ENCODE measurements at places on chromosomes 4 and X.

- no peak for DNase-seq
Observed at GRCh38 chrX:57641338-57641737, 38.7 kb downstream of the NLRP2B start.

DNA sequence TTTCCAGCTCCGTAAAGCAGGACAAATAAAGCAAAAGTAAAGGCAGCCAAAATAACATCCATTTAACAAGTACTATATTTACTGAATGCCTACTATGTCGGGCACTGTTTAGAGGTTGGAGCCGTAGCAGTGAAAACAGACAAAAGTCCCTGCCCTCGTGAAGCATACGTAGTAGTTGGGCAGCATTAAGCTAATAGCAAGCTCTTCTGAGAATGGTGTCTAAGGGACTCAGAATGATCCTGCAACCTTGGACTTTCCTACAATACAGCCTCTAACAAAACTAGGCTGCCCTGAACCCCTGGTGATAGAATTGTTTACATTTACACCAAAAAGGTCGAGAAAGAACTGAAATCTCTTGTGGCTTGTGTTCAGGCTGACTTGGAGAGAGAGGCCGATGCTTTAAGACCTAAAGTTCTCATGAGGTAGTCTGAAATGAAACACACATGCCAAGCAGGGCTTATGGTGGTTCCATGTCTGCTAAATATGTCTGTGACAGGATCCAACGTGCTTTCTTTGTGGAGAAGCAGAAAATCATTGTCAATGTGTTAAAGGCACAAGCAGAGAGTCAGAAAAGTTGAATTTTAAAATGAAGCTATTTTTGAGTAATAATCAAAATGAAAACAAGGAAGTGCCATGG is 898 bp upstream of the PDGFC start:
- DNase-seq: no peak

GRCh38 chr4:166527500-166527899 is 654.5 kb downstream of the TLL1 start:
- peak; percentile 71 for DNase-seq

- no peak for DNase-seq
Observed at GRCh38 chr4:86523333-86523732, 70.8 kb upstream of the PTPN13 start.

- DNase-seq: peak; percentile 40
Observed at GRCh38 chr4:143455211-143455610, 58.3 kb upstream of the SMARCA5 start.

DNA sequence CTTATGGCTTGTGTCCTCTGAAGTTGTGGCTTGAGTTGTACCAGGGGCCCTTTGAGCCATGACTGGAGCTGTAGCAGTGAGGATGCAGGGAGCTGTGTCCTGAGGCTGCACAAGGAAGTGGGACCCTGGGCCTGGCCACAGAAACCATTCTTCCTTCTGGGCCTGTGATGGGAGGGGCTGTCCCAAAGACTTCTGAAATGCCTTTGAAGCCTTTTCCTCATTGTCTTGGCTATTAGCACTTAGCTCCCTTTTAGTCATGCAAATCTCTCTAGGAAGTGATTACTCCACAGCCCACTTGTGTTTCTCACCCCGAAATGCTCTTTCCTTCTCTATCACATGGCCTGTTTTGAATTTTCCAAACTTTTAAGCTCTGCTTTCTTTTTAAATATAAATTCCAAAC is 92.4 kb downstream of the FHDC1 start:
- no peak for DNase-seq

DNA sequence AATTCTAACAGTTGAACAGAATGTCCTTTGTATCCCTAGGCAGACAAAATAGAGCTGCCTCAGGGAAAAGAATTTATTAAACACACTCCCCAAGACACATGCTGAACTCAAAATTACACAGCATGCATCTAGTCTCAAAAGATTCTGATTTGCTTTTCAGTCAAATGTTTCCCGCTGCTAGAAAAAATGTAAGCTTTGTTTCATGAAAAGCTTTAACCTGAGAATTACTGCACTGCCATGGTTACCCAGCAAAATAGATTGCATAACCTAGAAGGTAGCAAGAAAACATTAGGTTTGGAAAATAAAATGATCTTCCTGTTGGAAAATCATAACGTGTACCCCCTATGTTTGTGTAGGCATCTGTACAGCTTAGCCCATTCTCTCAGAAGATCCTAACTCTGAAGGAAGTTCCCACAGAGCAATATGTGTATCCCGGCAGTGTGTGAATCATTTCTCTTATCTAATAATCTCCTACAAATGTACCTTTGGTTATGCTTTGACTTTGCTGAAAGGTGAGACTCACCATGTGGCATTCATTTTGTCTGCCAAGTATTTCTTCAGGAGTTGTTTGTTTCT is 646.9 kb downstream of the STPG2 start:
- DNase-seq: peak; percentile 26

GRCh38 chrX:149392921-149393320 is 112.2 kb downstream of the IDS start:
- no peak for DNase-seq

DNA sequence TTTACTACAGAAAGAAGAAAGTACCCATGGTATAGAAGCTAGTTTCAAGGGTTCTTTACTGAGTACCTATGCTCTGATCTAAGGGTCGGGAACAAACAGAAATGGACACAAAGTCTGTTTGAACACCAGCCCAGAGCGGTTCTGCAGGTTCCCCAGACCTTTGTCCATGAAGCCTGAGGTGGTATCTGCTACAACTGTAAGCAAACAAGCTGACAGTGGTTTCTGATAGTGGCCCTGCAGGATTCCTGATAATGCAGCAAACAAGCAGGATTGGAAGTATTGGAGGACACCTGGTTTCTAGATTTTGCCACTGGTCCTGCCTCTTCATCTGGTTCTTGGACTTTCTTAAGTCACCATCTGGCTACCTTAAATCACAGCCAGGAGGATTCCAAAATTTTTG is 23.7 kb downstream of the SMPX start:
- DNase-seq: no peak

DNA sequence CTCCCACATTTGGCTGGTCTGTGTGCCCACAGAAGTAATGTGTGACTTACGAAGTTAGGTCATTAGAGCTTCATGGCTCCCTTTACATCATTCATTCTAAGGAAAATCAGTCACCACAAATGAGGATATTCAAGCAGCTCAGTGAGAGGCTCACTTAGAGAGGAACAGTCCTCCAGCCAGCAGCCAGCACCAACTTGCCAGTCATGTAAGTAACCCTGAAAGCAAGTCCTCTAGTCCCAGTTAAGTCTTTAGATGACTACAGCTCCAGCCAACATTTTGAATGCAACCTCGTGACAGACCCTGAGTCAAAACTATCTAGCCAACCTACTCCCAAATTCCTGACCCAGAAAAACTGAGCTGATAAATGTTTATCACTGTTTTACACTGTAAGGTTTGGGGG is 71.3 kb downstream of the LRBA start:
- no peak for DNase-seq

DNA sequence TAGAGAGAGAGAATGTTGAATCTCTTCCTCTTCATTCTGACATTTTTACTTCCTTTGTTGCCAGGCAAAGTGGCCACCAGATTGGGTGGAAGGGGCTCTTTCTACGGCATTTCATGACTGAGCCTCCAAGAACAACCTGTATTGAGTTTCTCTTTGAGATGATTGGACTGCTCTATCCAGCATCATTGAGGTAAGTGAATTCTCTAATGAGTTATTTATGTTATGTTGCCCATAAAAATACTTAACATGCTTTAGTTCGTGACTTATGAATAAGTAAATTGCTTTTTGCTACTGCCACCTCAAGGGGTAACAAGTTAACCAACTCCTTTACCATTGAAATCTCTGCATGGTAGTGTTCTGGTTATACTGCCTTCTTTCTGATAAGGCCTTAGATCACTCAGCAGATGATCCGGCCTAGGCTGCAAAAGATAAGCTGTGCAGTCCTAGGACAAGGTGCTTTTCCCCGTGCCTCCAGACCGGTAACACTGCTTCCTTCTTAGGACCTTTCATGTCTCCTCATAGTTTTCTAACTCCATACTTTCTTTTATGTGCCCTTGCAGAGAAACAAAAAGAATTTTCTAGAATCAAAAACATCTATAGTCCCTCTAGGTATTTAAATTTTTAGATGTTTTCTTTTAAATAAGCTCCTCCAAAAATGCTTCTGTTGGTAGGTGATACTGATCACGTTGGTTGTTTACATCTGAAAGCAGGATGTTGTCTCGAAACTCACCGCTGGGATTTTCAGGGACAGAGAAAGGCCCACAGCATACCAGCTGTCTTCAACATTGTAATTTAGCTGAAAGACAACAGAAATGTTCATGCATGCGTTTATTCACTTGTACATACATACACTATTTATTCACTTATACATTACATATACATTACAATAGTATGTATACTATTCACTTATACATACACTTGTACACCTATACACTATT is 157.1 kb upstream of the RBPJ start:
- DNase-seq: no peak

GRCh38 chr4:54384563-54384962 is 155.5 kb downstream of the PDGFRA start:
- peak; percentile 10 for DNase-seq

- no peak for DNase-seq
Observed at GRCh38 chr4:16439768-16440167, 213.5 kb upstream of the TAPT1 start.

GRCh38 chrX:130555341-130555740 is 153.6 kb downstream of the RBMX2 start:
- DNase-seq: no peak

DNA sequence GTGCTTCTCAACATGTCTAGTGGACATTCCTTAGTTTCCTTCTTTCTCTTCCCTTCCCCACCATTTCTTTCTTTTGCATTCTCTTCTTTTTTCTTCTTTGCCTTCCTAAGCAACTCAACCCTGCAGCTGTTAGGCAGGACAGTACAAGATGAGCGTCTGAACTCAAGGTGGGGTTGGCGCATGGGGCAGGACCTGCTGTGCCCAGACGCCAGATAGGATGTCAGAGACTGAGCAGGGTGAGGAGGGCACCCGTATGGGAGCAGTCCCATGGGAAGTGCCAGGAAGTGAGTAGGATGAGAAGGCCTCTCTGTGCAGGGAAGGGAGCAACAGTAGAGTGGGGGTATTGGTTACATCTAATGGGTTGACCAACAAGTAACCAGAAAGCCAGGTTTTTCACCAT is 38.1 kb upstream of the ZNF827 start:
- DNase-seq: no peak

Measured in astrocyte (in vitro differentiated cells and primary cell).